Left lung (tissue), 14 donors: ENCODE measurements at places on chromosomes 13 and 19. TPM values are rescaled to one million over a fixed set of nuclear protein-coding genes. Genes with fewer than 3 reads are reported as not detected.

DNA sequence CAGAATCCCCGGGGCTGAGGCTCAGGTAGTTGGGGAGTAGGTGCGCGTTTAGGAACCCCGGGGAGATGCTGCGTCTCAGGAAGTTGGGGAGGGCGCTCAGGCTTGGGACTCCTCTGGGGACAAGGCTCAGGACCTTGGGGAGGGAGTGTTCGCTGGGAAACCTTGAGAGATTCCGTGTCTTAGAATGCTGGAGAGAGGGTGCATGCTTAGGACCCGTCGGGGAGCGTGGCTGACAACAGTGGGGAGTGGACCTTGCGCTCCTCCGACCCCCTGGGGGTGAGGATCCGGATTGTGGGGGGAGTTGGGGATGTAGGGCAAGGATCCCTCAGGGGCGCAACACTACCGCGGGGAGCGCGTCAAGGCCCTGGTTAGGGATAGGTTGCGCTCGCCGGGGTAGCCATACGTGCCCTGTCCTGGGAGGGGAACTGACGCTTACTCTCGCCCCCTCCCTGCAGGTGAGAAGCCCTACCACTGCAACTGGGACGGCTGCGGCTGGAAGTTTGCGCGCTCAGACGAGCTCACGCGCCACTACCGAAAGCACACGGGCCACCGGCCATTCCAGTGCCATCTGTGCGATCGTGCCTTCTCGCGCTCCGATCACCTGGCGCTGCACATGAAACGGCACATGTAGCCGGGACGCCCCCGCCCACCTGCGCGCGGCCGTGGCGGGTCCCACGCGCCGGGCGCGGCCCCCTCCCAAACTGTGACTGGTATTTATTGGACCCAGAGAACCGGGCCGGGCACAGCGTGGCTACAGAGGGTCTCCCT is 2.0 kb downstream of the KLF2 start:
- DNase-seq: no peak

CEACAM4 gene
- 0.24 TPM for polyA plus RNA-seq

DNA sequence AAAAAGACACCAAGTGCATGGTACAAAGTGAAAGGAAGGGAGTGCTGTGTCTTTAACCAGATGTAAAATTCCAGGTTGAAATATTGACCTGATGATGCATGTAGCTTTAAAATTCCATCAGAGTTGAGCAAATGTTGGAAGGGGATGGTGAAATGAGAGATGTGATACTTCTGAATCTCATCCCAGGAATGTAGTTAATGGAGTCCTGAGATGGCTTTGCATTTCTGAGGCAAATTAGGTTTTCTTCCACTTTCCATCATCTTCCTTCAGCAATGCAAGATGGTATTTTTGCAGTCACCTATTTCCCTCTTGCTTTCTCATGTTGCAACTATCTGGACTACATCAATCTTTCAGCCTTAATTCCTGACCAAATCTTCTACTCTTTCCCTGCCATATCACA is 194.1 kb upstream of the MIR17HG start:
- DNase-seq: no peak

LMTK3 gene
- polyA plus RNA-seq: 3.5 TPM

ETV2 gene
- polyA plus RNA-seq: 1.5 TPM

- no peak for DNase-seq
Measured at GRCh38 chr19:45446295-45446694, 21.5 kb upstream of the FOSB start.

DNA sequence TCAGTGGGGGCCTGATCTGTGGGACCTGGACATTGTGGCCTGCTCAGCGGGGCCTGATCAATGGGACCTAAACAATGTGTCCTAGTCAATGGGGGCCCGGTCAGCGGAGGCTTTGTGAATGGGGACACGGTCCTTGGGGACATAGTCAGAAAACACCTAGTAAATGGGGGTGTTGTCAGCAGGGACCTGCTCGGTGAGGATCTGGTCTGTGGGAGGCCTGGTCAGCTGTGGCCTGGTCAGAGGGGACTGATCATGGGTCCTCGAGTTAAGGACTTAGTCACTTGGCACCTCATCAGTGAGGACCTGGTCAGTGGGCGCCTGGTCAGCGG is 44.5 kb upstream of the TPM4 start:
- no peak for DNase-seq

DNA sequence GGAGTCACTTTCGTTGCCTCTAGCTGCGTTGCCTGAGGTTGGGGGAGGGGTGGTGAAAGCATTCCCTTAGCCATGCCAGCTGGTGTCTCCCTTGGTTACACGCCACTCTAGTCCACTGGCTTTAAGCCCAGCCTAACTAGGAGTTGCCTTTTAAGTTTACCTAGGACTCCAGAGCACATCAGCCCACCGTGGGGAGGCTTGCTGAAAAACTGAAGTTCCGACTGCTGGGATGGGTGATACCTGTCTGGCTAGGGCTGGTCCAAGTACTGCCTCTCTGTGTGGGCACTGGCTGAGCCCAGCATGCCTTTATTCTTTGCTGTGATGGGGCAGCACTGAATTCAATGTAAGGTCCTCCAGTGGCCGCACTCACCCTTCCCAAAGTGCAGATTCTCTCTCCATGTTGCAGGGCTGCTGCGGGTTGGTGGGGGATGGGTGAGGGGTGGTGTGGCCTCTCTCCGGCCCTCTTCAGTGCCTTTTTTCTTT is 11.8 kb upstream of the CEACAM1 start:
- DNase-seq: no peak
